ENCODE measurements at places on chromosomes 11 and 22.

GRCh38 chr11:19208959-19209546, 7.3 kb upstream of the CSRP3 start:
- DNase-seq, result no peak

DNA sequence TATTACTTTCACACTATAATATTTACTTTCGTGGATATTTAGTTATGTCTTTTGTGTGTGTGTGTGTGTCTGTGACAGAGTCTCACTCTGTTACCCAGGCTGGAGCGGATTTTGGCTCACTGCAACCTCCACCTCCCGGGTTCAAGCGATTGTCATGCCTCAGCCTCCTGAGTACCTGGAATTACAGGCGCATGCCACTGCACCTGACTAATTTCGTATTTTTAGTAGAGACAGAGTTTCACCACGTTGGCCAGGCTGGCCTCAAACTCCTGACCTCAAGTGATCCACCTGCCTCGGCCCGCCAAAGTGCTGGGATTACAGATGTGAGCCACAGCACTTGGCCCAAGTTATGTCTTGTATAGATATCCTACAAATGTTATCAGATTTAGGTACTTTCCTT, 9.9 kb downstream of the PISD start:
- no peak for DNase-seq

GRCh38 chr22:29879753-29880152, 3.2 kb upstream of the MTMR3 start:
- DNase-seq, result no peak

GRCh38 chr11:20458905-20459632, 71.6 kb downstream of the PRMT3 start:
- no peak for DNase-seq

- peak; percentile 58 for DNase-seq
Observed at GRCh38 chr11:73072935-73073481, 69.1 kb downstream of the FCHSD2 start.

- no peak for DNase-seq
Observed at GRCh38 chr11:65456418-65456817, 33.8 kb downstream of the NEAT1 start.

DNA sequence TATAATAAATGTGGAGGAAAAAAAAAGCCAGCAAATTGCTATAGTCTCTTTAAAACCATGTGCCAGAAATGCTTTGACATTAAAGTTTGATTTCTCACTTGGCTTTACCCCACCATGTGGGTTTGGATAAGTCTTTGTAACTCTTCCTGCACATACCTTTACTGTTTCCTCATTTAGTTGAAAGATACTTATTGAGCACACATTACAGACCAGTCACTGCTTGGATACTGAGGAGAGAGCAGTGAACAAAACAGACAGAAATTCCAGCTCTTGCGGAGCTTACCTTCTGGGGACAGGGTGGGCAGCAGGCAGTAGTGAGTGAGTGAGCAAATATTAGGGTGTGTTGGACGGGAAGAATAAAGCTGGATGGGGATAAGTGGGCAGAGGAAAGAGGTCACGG, 13.7 kb downstream of the PACS1 start:
- DNase-seq, result no peak

DNA sequence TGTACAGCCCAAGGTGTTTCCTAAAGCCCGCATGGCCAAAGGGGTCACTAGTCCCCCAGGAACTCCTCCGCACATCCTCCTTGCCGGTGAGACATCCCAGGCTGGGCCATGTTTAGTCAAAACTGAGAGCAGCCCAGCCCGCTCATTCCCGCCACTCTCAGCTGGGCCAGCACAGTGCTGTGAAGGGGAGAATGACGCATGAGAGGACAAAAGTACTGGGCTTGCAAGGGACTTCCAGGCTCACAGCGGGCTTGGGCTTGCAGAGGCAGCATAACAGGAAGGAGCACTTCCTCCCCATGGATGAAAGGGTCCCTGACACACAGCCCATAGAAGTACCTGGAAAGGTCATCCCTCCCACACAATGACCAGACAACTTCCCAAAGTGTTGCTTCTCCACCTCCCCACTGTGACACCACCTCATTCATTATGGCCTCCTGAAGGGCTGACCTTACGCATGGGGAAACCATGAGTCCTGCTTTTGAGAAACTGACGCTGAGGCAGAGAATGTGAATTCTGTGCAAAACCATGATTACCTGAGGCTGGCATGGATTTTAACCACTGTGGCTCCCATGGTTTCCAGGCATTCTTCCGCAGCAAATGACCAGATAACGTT, 19.1 kb downstream of the ETS1 start:
- DNase-seq, result no peak

GRCh38 chr11:128349650-128350299, 237.6 kb downstream of the ETS1 start:
- DNase-seq, result no peak

DNA sequence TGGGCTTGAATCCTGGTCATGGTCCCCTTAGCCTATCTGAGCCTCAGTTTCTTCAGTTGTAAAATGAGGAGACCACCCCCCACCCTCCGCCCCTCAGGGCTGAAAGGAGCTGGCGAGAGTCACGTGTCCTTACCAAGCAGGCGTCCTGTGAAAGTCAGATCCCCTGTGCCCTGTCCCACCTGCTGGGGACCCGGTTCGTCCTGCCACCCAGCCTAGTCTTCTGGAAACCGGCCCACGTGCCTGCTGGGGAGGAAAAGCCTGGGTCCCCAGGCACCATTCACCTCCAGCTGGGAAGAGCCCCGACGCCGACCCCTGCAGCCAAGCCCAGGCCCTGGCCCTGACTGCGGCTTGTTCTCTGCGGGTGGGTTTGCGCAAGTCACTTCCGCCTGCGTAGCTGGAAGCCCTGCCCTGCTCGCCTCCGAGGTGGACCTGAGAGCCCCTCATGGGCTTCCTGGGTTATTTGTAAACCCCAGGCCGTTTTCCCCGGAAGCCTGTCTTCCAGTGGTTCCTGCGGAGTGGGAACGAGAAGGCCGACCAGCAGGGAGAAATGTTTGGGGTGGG, 679 bp upstream of the SSH3 start:
- DNase-seq, result peak; percentile 8

DNA sequence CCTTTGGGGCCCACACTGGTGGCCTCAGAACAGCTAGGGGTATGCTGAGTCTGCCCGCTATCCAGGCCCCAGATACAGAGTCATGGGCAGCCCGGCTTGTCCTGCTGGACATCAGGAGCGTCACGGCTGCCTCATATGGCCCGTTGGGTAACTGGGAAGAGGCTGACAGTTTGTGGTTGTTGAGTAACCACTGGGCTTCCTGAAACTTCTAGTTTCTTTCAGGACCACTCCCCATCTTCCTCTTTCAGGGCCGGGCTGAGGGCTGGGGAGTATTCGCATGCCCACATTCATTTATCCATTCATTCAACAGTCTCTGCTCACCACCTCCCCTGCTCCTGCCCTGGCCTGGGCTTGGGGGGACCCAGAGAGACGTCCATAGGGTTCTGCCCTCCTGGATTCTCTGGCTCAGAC, 13.4 kb upstream of the P2RY2 start:
- no peak for DNase-seq

DNA sequence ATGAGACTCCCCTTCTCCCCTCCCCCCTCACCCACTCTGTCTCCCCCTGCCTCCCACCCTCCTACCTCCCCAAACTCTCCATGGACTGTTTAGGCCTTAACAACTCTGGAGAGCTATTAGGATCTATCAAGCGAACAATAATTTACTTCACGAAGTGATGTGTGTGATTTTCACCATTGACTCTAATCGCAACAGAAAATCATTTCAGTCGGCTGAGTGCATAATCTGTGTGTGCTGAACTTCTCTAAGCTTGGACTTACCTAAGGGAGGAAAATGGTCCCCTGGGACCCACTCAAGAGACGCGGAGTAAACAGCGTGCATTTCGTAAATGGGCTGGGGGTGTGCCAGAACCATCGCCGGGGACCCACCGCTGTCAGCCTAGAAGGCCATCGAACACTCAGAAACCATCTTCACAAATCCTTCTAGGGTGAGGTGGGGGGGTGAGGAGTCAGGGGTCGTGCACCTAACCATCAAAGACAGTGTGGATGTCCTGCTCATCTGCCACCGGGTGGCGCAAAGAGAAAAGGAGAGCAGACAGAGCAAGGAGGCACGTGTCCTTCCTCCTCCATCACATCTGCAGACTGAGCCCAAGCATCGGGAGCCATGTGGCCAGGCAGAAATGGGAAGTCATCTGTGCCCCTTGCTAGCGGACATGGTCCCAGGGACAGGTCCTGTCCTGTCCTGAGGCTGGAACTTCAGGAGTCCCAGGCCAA, 62.1 kb upstream of the NUP50 start:
- peak; percentile 48 for DNase-seq

GRCh38 chr11:109039611-109040010, 374.7 kb downstream of the DDX10 start:
- DNase-seq, result no peak

- no peak for DNase-seq
Observed at GRCh38 chr22:29509298-29509697, 29.3 kb downstream of the NEFH start.

GRCh38 chr22:27019827-27020226, 362.4 kb downstream of the MIAT start:
- DNase-seq, result no peak
